ENCODE measurements at places on chromosomes 6 and 20. TPM values are rescaled to one million over a fixed set of nuclear protein-coding genes. Genes with fewer than 3 reads are reported as not detected.

- DNase-seq = peak; percentile 19
Measured at GRCh38 chr6:42453654-42454427, 2.1 kb upstream of the TRERF1 start.

DNA sequence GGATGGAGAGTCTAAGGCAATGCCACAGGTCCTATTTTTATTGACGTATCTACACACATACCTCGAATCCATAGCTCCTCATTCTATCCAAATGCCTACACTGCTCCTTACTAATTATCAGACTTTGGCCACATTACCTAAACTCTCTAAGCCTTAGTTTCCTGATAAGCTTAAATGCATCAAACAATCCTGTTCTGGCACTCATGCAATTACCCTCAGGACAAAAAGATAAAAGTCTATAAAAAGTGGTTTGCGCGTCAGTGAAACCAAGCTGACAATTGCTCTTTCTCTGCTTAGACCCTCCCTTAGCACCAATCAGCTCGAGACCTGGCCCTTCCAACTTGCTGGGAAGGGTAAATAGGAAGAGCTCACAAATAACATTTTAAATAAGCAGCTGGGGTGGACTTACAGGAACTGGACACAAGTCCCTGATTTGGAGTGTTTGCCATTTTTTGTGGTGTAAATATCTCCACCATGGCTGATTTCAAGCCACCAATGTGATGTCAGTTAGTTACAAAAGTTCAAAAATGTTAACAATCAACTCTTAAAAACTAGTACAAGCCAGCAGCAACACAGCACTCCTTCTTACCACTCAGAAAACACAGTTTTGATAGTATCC is 7.2 kb upstream of the PLEKHG1 start:
- DNase-seq = no peak

DNA sequence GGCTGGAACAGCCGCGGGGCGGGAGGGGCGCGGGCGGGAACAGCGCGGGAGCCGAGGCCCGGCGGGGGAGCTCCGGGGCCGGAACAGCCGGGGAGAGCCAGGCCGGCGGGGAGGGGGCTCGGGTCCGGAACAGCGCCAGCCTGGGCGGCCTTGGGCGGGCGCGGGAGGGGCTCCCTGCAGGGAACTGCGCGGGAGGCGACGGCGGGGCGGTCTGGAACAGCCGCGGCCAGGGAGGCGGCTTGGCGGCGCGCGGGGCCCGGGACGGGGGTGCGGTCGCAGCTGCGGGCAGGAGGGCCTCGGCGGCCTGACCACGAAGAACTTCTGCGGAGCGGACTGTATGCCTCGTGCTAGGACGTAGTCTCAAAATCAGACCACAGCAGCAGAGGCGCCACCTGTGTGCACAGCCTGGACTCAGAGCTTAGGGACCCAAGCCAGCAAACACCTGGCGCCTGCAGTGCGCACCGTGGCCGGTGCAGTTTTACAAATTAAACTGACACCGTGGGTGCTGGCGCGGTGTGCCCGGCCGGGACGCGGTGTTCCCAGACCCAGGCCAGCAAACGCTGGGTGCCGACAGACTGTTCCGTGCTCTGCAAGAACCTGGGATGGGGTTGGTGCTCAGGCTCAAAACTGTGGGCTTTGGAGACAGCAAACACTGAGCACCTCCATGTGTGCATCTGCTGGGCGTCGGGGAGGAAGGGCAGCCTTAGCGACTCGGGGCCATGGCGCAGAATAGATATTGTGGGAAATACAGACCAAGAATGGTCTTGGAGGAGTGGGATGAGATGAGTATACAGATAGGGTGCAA is 572 bp downstream of the ZNF341 start:
- DNase-seq = peak; percentile 85

DNA sequence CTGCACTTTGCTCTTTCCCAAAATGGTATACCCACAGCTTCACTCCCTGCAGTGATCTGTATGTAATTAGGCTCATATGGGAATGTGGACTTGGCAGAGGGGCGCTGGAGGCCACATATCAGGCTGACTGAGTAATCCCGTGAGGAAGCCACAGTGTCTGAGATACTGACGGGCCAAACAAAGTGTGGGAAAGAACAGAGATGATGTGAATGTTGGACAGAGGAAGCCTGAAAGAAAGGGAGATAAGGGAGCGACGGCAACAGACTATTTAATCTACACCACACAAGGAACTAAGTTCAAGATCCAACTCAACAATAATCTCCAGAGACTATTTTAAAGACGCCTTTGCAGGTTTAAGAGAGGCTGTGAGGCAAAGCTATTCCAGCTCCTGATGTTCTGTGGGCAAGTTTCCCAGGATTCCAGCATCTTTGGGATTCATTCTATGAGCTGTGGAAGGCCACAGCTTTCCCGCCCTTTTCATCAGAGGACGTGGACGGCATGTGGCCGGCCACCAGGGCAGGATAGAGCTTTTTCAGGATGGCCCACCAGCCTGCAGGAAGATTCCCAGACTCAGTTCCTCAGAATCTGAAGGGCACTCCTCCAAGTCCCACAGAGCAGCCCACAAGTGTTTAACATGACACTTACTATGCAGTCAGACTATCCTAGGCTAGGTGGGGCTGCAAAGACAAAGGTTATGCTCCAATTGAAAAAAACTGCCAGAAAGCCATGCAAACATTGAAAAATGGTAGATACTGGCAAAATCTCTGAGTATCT is 237.5 kb downstream of the ATXN1 start:
- DNase-seq = no peak

DNA sequence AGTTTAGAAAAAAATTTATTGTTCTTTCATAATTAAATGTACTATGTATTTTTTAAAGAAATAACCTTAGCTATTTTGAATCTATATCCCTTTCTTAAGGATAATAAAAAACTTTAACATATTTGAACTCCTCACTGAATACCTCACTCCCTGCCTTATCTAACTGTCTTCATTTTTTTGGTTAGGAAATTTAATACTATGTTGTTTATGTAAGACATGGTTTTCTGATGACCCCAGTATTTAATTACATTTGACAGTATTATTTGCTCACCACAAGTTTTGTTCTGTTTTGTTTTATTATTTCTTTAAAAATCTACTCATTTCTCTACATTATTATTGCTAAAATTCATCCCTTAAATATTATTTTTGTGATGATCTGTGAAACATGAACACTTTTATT is 394.4 kb upstream of the ADGRB3 start:
- DNase-seq = no peak

Gene ANGPT4
- total RNA-seq = not detected

Gene TMEM74B
- total RNA-seq = 0.60 TPM

All from activated T-cell treated with anti-CD3 and anti-CD28 coated beads, Interleukin-2, amount 50 U/mL, for 72 hours (primary cell).